ENCODE measurements at places on chromosomes 11 and 22. TPM values are rescaled to one million over a fixed set of nuclear protein-coding genes. Genes with fewer than 3 reads are reported as not detected.

DNA sequence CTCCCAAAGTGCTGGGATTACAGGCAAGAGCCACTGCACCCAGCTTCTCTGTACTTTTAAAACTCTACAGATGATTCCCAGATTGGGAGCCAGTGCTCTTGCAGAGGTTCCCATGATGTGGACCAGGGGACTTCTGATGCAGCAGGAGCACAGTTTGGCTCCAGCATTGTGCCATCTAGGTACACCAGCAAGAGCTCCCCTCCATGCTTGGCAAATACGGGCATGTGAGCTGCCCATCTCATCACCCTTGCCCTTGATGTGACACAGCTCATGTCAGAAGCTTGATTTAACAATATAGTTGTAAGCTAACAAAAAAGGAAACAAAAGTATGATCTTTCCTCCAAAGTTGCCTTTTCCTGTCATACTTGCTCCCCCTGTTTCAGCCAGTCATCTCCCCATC, 28.7 kb downstream of the SNU13 start:
- DNase-seq = no peak
- no peaks in the 10 kb centered on the region for H3K27me3 ChIP-seq
- H3K36me3 ChIP-seq = peaks cover 23% of the 10 kb centered on the region
- H3K4me3 ChIP-seq = no peak overlapping the region
- H3K4me1 ChIP-seq = no peaks in the 10 kb centered on the region
- no peak overlapping the region for H3K27ac ChIP-seq

OR2D2 gene
- not detected for polyA plus RNA-seq

ESAM gene
- polyA plus RNA-seq = 4.3 TPM

GRCh38 chr11:14554959-14555358, 34.8 kb upstream of the PSMA1 start:
- peak overlapping the region; percentile 78 for H3K27ac ChIP-seq
- H3K4me1 ChIP-seq = peaks cover 19% of the 10 kb centered on the region
- H3K36me3 ChIP-seq = no peaks in the 10 kb centered on the region
- DNase-seq = peak; percentile 68
- H3K27me3 ChIP-seq = peaks cover 1% of the 10 kb centered on the region

GRCh38 chr22:40176921-40177737, 596 bp upstream of the TNRC6B start:
- DNase-seq = peak; percentile 30
- H3K27me3 ChIP-seq = peaks cover 9% of the 10 kb centered on the region
- H3K4me1 ChIP-seq = peaks cover 47% of the 10 kb centered on the region
- peak overlapping the region; percentile 95 for H3K27ac ChIP-seq

SCGB1A1 gene
- polyA plus RNA-seq = not detected

DNA sequence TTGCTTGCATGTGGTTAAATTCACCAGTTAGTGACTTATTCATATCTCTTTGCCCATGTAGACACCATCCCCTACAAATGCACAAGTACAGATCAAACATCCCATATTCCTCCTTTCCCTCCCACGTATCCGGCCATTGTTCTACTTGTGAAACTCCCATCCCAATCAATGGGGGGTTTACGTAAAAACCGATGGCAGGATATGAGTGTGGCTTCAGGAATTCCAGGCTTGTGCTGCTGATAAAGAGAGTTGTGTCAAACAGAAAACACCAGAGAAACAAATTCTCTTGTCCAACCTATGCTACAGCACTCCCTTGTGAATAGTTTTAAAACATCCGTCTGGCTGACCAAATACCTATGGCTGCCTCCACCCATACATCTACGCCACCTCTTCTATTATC, 15.5 kb downstream of the FLI1 start:
- H3K27me3 ChIP-seq = no peaks in the 10 kb centered on the region
- no peak overlapping the region for H3K4me3 ChIP-seq
- no peak for DNase-seq
- H3K36me3 ChIP-seq = peaks cover 19% of the 10 kb centered on the region
- peaks cover 98% of the 10 kb centered on the region for H3K4me1 ChIP-seq
- H3K27ac ChIP-seq = peak overlapping the region; percentile 41

DNA sequence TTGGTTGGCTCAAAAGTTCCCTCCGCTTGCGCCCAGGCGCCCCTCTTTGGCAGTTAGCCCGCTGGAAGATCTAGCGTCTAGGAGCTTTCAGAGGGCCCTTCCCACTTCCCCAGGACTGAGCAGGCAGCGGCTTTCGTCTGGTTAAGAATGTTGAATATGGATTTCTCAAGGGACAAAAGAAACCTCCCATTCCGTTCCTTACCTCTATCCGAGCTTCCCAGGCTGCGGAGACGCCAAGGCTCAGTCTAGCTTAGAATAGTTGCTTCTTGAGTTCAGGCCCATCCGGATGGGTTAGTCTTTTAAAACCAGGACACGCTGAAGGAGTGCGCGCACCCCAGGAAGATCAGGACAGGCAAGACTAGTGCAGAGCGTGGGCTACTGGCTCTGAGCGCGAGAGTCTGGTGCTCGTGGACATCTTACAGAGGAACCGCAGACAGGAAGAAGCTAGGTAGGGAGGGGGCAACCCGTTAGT, 1.6 kb downstream of the NELL1 start:
- peaks cover 19% of the 10 kb centered on the region for H3K27me3 ChIP-seq
- DNase-seq = no peak
- no peak overlapping the region for H3K4me3 ChIP-seq
- no peaks in the 10 kb centered on the region for H3K4me1 ChIP-seq
- H3K36me3 ChIP-seq = no peaks in the 10 kb centered on the region
- H3K27ac ChIP-seq = no peak overlapping the region

DNA sequence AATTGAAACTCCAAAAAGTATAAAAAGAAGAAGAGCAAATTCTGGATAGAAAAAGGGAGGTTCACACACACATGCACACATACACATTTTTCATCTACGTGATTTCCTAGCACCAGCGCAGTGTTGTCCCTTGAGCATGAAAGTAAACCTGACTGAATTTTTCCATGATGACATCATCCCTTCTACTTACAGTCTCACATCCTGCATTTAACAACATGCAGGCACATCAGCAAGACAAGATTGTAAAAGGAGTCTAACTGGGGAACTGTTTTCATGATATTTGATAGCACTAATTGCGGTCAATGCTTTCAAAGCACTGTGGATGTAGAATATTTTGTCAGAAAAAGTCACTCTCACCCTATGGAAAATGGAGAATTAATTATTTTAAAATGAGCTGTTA, 36.6 kb downstream of the GAS2 start:
- H3K27ac ChIP-seq = no peak overlapping the region
- no peaks in the 10 kb centered on the region for H3K27me3 ChIP-seq
- no peaks in the 10 kb centered on the region for H3K4me1 ChIP-seq
- H3K4me3 ChIP-seq = no peak overlapping the region
- no peak for DNase-seq

DNA sequence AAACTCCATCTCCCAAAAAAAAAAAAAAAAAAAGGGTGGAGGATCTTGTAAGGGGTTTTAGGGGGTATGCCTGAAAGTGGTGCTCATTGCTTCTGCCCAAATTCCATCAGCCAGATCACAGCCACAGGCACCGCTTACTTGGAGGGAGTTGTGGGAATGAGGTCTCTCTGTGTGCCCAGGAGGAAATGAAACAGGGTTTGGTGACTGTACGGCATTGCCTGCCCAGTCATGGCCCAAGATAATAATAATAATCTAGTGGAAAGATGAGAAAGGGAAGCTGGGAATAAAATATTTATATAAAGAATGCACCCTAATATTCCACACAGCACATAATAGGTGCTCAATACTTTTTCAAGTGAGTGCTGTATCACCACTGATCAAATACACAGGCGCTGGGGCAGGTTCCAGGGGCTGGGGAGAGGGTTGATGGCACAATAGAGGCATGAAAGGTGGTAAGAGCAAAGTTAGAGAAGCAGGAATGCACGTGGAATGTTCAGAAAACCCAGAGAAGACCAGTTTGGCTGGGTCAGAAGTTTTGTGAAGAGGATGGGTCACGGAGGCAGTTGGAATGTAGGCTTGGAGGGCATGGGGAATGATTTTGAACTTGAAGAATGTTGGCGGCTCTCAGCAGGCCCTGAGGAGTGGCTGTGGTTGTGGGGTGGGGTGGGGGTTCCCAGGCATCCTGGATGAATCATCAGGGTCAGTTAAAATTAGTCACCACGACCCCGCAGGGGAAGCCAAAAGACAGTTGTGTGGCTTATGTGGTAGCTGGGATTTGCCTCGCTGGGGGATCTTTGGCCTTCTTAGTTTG, 12.5 kb upstream of the MB start:
- no peaks in the 10 kb centered on the region for H3K36me3 ChIP-seq
- peaks cover 4% of the 10 kb centered on the region for H3K27me3 ChIP-seq
- peak overlapping the region; percentile 73 for H3K4me3 ChIP-seq
- DNase-seq = peak; percentile 47
- peaks cover 33% of the 10 kb centered on the region for H3K4me1 ChIP-seq
- H3K27ac ChIP-seq = peak overlapping the region; percentile 81

DNA sequence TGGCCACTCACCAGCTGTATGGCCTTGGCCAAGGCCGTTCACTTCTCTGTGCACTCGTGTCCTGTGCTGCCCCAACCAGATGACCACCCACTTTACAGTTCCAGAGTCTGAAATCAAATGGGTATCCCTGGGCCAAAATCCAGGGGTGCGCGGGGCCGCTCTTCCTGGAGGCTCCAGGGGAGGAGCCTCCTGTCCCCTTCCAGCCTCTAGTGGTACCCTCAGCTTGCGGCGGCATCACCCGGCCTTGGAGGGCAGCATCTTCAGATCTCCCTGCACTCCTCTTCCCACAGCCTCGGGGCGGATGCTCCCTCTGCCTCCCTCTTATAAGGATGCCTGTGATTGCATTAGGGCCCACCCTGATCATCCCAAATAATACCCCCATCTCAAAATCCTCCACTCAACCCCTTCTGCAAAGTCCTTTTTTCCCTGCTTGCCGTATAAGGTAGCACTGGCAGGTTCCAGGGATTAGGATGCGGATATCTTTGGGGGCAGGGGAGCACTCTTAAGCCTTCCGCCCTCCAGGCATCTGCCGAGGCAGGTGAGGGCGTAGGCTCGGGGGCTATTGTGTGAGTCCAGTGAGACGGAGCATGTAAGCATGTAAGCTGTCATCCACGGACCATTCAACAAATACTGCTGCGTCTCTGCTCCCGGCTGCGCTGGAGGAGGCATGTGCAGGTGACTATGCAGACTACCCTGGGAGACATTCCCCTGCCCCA, 24.4 kb upstream of the SHISAL1 start:
- peaks cover 7% of the 10 kb centered on the region for H3K27me3 ChIP-seq
- H3K4me3 ChIP-seq = no peak overlapping the region
- H3K27ac ChIP-seq = no peak overlapping the region
- no peak for DNase-seq
- peaks cover 2% of the 10 kb centered on the region for H3K4me1 ChIP-seq

DNA sequence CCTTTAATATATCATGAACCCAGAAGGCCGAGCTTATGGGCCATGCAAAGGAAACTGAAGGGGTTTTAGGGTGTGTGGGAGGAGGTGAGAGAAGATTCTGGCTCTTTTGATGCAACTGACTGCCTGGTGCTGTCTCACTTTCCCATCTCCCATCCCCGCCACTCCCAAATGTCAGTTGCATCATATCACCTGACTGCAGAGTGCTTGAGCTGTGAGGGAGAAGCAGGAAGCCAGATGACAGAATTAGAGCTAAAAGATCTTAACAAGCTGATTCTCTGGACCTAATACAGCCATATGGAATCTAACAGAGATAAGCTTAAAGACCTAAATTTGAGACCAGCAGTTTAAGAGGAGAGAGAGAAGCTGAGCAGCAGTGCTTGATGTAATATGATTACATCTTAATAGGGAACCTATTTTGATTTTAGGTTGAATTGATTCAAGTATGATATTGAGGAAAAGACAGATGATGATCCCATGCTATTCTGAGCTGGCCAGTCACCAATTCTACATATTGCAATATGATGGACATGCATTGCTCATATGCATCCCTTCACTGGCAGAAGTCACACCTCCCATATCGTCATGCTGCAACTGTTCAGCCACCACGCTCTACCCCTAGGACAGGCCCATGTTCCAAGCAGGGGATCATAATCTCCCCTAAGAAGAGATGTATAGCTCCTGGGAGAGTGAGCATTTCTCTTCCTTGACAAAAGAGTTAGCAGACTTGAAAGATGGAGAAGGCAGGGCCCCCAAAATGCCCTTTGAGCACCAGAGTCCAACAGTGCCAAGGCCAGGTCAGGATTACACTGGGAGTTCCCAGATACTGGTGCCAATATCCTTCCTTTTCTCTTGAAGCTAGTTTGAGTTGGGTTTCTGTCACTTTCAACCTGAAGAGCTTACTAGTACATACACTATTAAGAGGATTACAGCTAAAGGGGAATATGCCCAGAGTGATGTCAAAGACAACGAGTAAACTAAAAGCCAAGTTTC, 44.9 kb downstream of the PLEKHA7 start:
- no peaks in the 10 kb centered on the region for H3K36me3 ChIP-seq
- H3K4me3 ChIP-seq = no peak overlapping the region
- H3K4me1 ChIP-seq = no peaks in the 10 kb centered on the region
- peaks cover 9% of the 10 kb centered on the region for H3K27me3 ChIP-seq
- DNase-seq = no peak
- H3K27ac ChIP-seq = no peak overlapping the region

TSPAN32 gene
- polyA plus RNA-seq = 223 TPM

DNA sequence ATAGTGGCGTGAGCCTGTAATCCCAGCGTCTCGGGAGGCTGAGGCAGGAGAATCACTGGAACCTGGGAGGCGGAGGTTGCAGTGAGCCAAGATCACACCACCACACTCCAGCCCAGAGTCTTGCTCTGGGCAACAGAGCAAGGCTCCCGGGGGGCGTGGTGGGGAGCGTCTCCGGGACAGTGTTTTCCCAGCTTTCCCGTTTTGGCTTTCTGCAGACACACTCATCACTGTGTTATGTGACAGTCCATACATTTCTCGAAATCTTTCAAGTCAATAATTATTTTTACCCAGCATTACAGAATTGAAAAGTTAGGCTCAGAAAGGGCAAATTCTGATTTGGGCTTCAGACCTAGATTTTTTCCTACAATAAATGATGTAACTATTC, 31.7 kb downstream of the NEAT1 start:
- H3K27me3 ChIP-seq = no peaks in the 10 kb centered on the region
- peak overlapping the region; percentile 83 for H3K27ac ChIP-seq
- no peaks in the 10 kb centered on the region for H3K36me3 ChIP-seq
- peak overlapping the region; percentile 88 for H3K4me3 ChIP-seq
- DNase-seq = no peak
